A549 treated with CpdA at 1 μM for 4 hours (cell line): ENCODE measurements at places on chromosomes 7 and 10. TPM values are rescaled to one million over a fixed set of nuclear protein-coding genes. Genes with fewer than 3 reads are reported as not detected.

ANKRD61 gene
- total RNA-seq, result 0.38 to 0.90 TPM (median 0.61 TPM) in 5 replicates

BAG3 gene
- total RNA-seq, result 111 to 166 TPM (median 144 TPM) in 5 replicates

TUBAL3 gene
- total RNA-seq, result 0.24 to 0.49 TPM (median 0.31 TPM) in 5 replicates

POLL gene
- total RNA-seq, result 13.0 to 18.7 TPM (median 15.8 TPM) in 5 replicates

AGAP9 gene
- total RNA-seq, result 7.7 to 11.5 TPM (median 9.2 TPM) in 5 replicates

GDF2 gene
- not detected in 5 replicates for total RNA-seq

MKI67 gene
- total RNA-seq, result 58.1 to 90.6 TPM (median 69.0 TPM) in 5 replicates

FOXI2 gene
- total RNA-seq, result not detected in 5 replicates

TUBB8 gene
- 0.07 to 0.26 TPM in 2 of 5 replicates, not detected in the others for total RNA-seq

INTS1 gene
- total RNA-seq, result 50.1 to 68.4 TPM (median 55.6 TPM) in 5 replicates

NIPSNAP2 gene
- 42.6 to 57.4 TPM (median 47.9 TPM) in 5 replicates for total RNA-seq

WNT16 gene
- total RNA-seq, result not detected in 5 replicates

MET gene
- total RNA-seq, result 82.1 to 117 TPM (median 103 TPM) in 5 replicates

EFCAB10 gene
- total RNA-seq, result 2.9 to 4.1 TPM (median 3.4 TPM) in 5 replicates

NUPR2 gene
- total RNA-seq, result not detected in 5 replicates

CUZD1 gene
- 1.1 to 1.9 TPM (median 1.4 TPM) in 5 replicates for total RNA-seq

ATOH7 gene
- total RNA-seq, result 0.17 to 0.48 TPM (median 0.31 TPM) in 5 replicates

TRPV6 gene
- total RNA-seq, result not detected in 5 replicates

TWIST1 gene
- total RNA-seq, result 1.4 to 4.2 TPM (median 3.6 TPM) in 5 replicates

CH25H gene
- 0.03 to 0.13 TPM (median 0.09 TPM) in 3 of 5 replicates, not detected in the others for total RNA-seq

GNB2 gene
- 165 to 268 TPM (median 251 TPM) in 5 replicates for total RNA-seq

HIPK2 gene
- total RNA-seq, result 15.3 to 24.0 TPM (median 18.7 TPM) in 5 replicates

SPDYE6 gene
- total RNA-seq, result not detected in 5 replicates

CLDN4 gene
- total RNA-seq, result 3.2 to 7.0 TPM (median 4.9 TPM) in 5 replicates

GRM3 gene
- total RNA-seq, result not detected in 5 replicates

SLC35B4 gene
- 32.0 to 39.2 TPM (median 37.1 TPM) in 5 replicates for total RNA-seq

ANKRD7 gene
- total RNA-seq, result 0.14 to 0.21 TPM in 2 of 5 replicates, not detected in the others

KLLN gene
- 0.50 to 0.63 TPM (median 0.59 TPM) in 5 replicates for total RNA-seq

OR2A12 gene
- total RNA-seq, result not detected in 5 replicates

ZNF25 gene
- 1.2 to 2.3 TPM (median 1.7 TPM) in 5 replicates for total RNA-seq

CALML3 gene
- total RNA-seq, result not detected in 5 replicates

ICA1 gene
- 1.1 to 1.7 TPM (median 1.1 TPM) in 5 replicates for total RNA-seq

CFAP70 gene
- total RNA-seq, result 0.14 to 0.28 TPM (median 0.21 TPM) in 5 replicates

HOXA1 gene
- 2.8 to 4.0 TPM (median 3.4 TPM) in 5 replicates for total RNA-seq
